ENCODE measurements at places on chromosomes 2 and 18.

DNA sequence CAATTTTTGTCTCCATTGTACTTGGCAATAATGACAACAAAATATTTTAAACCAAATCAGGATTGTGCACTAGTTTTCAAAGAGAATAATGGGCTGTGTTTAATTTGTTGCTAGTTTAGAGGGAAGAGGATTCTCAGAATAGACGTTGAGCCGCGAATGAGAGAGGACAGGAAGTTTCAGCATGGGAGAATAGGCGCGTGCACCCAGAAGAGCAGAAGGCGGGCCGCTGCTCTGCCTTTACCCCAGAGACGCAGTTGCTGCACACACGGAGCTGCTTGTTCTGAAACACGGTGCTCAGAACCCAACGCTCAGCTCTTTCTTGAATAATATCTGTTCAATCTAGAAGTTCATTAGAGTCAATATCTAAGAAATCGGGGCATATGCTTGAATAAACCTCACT lies 223.4 kb downstream of the MYT1L start:
- DNase-seq, result no peak

DNA sequence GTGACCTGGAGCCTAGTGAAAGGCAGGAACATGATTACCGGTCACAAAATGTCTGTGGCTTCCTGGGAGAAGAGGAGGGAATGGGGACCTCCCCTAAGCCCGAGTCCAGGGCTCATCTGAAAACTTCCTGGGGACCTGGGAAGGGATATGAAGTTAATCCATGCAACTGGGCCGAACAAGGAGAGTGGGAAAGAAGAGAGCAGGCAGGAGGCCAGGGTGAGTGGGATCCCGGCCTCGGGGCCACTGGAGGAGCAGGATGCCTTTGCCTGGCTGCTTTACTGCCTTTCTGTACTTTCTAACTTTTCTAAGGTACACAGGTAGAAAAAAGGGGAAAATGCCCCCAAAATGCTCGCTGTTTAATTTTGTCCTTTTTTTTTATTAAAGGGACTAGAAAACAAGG lies 43.4 kb upstream of the MAL start:
- DNase-seq, result no peak

DNA sequence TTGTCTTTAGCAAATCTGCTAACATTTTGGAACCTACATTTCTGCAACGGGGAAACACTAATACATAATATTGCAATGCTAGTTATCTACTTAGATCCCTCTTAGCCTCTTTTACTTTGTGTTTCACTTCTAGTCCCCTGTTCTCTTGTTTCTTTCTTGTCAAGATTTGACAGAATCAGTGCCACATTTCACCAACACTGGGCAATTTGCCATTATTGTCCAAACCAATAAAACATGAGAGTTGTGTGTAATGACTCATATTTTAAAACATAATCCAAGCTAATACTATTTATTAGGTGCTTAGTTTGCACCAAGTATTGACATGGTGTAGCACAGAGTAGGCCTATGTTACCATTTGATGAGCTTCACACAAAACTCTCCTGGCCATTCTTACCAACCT lies 33.7 kb upstream of the ACVR1C start:
- DNase-seq, result no peak

GRCh38 chr2:33122726-33123125 lies 176.0 kb downstream of the LTBP1 start:
- DNase-seq, result no peak

DNA sequence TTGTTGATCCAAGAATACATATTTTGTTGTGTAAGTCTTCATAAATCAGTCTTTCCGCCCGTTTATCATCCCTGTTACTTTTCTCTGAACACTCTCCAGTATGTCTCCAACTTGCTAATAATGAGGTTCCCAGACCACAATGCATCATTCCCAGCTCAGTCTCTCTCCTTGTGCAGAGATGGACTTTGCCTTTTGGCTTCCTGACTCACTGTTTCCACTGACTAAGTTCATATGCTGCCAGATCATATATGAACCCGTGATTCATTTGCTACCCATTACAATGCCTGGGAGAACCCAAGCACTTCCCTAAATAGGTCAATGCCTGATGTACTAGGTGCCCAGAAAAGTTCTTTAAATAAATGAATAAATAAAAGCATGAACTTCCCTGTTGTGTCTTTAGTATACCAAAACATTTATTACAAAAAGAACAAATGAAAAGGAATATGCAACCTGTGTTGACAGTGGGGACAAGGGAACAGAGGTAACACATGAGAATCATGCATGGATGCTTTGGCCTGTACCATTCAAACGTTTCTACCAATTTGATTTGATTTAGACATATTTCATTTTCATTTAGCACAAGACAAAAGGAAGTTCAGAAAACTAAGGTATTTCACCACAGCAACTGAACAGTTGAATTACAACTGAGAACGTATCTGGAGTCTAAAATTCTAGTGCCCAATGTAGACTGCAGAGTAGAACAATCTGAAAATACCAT lies 215.4 kb upstream of the HNRNPA3 start:
- DNase-seq, result no peak

- no peak for DNase-seq
Observed at GRCh38 chr18:44568986-44569385, 111.7 kb upstream of the SETBP1 start.

- DNase-seq, result no peak
Observed at GRCh38 chr18:4353853-4354418, 101.2 kb downstream of the DLGAP1 start.

All from CD8-positive, alpha-beta memory T cell (primary cell).